Anterior cingulate cortex (tissue), 58 donors: ENCODE measurements at places on chromosomes 1 and 21.

GRCh38 chr1:48681476-48682305 is 95.0 kb downstream of the BEND5 start:
- DNase-seq: no peak

GRCh38 chr21:42047821-42048613 is 23.1 kb upstream of the UMODL1 start:
- no peak for DNase-seq

GRCh38 chr21:40902299-40902698 is 55.3 kb upstream of the DSCAM start:
- peak; percentile 10 for DNase-seq

- no peak for DNase-seq
Measured at GRCh38 chr1:80310703-80311245, 1304.2 kb upstream of the ADGRL4 start.

GRCh38 chr1:230256896-230257295 is 169.2 kb downstream of the PGBD5 start:
- DNase-seq: no peak

DNA sequence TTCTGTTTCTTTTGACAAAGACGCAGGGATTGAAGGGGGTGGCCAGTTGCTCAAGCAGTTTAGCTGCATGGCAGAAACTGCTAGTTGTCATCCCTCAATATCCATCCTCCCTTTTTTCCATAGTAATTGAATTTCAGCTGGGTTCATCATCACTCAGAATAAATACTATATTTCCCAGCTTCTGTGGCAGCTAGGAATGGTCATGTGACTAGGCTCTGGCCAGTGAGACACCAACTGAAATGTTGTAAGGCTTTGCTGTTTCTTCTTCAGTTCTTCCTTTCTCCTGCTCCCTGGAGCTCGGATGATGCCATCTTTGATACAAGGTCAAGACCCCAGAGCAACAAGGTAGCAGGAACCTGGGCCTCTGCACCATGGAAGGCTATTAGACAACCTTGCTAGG is 61.0 kb downstream of the TMCO4 start:
- DNase-seq: no peak

DNA sequence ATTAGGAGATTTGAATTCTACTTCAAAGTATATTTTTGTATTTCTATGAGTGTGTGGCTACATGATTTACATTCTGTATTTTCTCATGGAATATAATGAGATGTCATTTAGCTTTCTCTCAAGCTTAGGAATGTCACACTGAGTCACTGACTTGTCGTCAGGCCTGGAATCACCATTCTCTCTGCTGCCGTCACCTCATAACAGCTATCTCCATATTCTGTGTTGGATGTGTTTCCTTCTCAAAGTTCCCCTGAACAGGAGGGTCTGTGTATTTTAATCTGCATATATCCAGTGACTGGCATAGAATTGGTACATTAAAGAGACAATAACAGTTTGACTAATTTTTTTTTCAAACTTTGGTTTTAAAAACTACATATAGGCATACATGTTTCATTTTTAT is 35.9 kb downstream of the LYPLAL1 start:
- DNase-seq: no peak

GRCh38 chr1:40462956-40463590 is 12.8 kb downstream of the ZFP69B start:
- no peak for DNase-seq

DNA sequence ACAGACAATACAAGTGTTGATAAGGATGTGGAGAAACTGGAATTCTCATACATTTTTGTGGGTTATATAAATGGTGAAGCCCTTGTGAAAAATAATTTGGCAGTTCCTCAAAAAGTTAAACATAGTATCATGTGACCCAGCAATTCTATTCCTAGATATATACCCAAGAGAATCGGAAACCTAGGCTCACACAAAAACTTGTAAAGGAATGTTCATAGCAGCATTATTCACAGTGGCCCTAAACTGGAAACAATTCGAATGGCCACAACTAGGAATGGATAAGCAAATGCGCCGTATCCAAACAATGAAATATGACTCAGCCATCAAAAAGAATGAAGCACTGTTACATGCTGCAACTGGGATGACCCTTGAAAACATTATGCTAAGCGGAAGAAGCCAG is 3.9 kb upstream of the CD247 start:
- no peak for DNase-seq

GRCh38 chr1:203144661-203145060 is 17.1 kb downstream of the ADORA1 start:
- DNase-seq: peak; percentile 66

- no peak for DNase-seq
Measured at GRCh38 chr21:40425981-40426380, 421.0 kb downstream of the DSCAM start.

DNA sequence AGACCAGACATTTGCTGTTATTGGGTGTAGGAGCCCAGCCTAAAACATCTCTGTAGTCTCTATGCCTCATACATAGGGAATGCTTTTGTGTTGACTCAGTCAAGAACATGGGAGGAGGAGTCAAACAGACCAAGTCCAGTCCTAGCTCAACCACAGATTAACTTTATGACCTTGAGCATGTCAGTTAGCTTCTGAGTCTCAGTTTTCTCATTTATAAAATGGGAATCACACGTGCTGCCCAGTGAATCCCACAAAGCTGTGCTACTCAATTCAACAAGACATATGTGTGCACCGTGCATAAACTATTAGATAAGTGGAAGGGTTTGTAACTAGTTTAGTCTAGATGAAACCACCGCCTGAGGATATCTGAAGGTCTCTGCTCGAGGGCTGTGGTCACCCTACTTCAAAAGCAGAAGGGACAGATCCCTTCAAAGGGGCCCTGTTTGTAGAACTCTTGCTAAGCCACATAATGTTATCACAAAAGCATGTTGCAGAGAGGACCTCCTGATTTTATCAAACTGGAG is 109.5 kb upstream of the NFIA start:
- DNase-seq: no peak

DNA sequence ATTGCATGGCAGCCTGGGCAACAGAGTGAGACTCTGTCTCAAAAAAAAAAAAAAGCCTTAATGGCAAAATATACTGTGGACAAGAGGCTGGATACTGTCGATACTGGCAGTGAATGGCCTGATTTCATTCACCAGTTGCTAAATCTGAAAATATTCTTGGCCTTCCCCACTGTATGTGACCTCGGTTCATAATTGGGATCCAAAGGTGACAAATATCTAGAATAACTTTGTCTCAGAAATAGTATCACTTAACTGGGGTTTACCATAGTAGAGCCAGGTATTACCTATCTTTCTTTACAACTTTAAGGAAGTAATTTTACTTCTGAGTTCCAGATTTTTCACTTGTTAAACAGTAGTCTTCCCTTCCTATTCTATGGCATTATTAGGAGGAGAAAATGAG is 8.4 kb downstream of the MTF2 start:
- no peak for DNase-seq

- no peak for DNase-seq
Measured at GRCh38 chr1:232142403-232143314, 487.3 kb downstream of the SIPA1L2 start.

- DNase-seq: no peak
Measured at GRCh38 chr1:212221801-212222200, 63.4 kb upstream of the PPP2R5A start.

DNA sequence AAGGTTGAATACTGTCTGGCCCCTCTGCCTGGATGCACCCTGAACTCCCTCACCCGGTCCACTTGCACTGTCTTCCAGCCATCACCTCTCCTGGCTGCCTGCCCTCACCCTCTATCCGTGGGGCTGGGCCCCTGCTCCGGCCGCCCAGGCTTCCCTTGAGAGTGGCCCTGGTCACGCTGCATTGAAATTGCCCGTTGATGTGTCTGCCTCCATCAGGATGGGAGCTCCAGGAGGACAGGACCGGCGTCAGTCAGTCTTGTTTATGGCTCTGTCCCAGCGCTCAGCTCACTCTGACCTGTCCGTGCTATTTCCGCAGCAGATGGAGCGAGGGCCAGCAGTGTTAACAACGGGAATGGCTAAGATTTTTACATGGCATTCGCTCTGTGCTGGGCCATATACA is 34.9 kb downstream of the FOXO6 start:
- DNase-seq: no peak

GRCh38 chr1:54816130-54816529 is 15.0 kb upstream of the TTC22 start:
- no peak for DNase-seq

GRCh38 chr1:2347409-2347785 is 44.0 kb downstream of the MORN1 start:
- DNase-seq: no peak

- peak; percentile 23 for DNase-seq
Measured at GRCh38 chr1:201461645-201462441, 7.1 kb downstream of the PHLDA3 start.

- DNase-seq: no peak
Measured at GRCh38 chr1:63626222-63626621, 33.0 kb downstream of the PGM1 start.

DNA sequence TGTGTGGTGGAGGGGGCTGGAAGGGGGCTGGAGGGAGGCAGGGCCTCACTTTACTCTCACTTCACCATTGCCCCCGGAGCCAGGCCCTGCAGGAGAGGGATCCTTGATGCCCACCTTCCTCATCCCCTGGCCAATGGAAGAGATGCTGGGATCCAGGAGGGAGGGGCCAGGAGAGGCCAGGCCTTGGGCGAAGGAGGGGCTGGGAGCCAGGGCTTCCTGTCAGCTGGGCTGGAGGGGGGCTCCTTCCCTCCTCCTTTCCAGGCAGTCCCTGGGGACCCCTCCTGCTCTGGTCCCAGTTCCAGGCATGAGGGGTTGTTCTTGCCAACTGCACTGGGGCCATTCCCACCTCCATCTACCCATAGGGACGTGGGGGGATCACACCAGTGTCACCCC is 5.7 kb downstream of the AHDC1 start:
- DNase-seq: peak; percentile 27

DNA sequence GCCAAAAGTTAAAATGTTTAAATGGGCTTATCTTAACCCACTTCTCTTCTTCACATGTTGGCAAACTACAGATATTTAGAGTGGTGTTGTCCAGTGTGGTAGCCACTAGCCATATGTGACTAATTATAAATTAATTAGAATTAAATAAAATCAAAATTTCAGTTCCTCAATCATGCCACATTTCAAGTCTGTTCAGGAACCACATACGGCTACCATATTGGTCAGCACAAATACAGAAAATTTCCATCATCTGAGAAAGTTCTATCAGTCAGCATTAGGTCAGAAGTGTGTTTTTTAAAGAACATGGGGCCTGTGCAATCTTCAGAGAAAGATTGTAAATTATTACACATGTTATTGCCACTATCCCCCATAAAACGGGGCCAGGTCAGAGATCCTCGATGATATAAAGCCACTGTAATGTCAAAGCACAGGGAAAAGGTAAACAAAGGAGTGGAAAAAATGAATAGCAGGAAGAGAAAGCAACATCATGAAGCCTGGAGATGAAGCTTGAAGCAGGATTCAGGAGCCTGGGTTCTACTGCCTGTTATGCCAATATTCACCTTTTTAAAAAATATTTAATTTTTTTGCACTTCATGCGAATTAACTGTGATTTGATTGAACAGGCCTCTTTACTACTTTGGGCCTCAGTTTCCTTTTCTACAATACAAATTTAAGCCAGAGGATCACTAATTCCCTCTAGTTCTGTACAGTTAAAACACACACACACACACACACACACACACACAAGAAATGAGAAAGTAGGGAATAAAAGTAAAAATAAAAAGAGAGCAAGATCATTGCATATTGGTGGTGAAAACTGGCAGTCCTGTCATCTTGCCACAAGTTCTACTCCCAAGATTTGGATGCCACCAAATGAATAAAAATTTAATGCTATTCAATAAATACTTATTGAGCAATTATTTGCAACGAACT is 2.3 kb downstream of the RSBN1 start:
- no peak for DNase-seq

DNA sequence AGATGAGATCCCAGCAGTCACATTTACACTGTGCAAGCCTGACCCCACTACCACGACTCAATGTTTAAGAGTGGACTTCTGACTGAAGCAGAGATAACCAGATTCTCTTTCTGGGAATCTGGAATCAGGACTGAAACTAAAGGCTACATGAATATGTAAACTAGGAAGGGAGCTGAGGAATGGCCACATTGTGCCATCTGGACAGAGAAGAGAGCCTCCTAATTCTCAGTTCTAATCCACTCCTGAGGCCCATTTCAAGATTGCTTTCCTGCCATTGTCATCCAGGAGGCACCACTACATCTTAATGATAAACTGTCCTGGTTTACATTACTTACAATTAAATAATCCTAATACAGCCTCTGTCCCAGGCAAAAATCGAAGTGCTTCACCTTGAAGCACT is 6.5 kb downstream of the PAXBP1 start:
- no peak for DNase-seq

GRCh38 chr1:32028746-32029145 is 15.1 kb downstream of the KHDRBS1 start:
- no peak for DNase-seq

GRCh38 chr1:40711465-40712404 is 20.2 kb downstream of the NFYC start:
- no peak for DNase-seq

GRCh38 chr1:35568975-35569395 is 4.1 kb upstream of the TFAP2E start:
- peak; percentile 38 for DNase-seq

- DNase-seq: no peak
Measured at GRCh38 chr1:70043804-70044203, 161.6 kb downstream of the LRRC40 start.

GRCh38 chr1:59452559-59452958 is 155.7 kb downstream of the FGGY start:
- no peak for DNase-seq

DNA sequence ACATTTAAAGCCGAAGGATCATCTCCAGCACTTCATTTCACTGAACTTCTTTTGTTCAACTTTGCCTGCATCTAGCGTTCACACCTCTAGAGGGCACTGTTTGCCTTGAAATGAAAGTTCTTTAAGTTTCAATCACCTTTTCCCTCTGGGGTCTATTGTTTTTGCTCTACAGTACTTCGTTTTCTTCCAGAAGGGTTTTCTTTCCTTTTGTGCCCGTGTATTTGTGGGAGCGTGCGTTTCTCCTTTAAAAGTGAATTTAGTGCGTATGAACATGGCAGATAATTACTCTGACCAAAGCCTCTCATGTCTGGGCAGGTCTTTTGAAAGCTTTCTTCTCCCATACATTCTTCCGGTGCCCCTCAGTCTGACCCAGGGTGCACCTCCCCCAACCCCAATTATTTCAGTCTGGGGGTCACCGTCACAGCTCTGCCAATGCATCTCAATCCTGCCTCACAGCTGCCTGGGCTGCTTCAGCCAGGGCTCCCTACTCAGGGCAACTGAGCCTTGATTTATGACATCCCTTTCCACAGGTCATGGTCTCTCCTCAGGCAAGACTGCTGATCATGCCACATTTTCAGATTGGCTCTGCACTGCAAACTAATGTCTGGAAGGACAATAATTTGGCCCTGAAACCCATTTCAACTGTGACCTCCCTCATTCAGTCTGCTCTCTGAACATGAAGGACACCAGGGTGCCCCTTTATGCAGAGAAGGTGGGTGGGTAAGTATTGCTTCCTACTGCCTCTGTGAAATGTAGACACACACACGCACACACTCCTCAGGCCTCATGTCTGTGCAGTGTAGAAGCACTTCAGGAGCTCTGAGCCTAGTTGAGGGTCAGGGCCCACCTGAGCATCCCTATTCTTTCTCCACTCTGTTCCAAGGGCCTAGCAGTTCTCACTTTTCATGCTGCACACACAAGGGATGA is 88.6 kb downstream of the NUF2 start:
- DNase-seq: no peak
